Stimulated activated CD8-positive, alpha-beta memory T cell treated with anti-CD3 and anti-CD28 coated beads, Interleukin-7, amount 100 ng/mL, for 1 hour (primary cell): ENCODE measurements at places on chromosomes 6 and 20.

DNA sequence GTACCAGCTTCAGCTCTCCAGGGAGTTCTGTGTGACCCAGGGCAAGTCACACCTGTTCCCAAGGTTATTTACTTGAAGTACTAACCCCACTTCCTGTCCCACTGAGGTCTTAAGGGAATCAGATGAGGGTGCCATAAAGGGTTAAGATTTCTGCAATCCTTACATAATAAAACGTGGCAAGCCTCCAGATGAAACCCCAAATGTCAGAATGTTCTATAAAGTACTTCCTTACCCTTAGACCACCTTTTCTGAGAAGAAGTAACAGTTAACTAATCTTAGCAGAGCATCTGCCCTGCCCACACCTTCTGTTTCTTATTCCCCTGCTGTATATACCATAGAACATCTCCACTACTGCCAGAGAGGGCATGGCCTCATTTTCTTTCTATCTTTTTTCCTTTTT is 6.0 kb upstream of the AVP start:
- DNase-seq: no peak

DNA sequence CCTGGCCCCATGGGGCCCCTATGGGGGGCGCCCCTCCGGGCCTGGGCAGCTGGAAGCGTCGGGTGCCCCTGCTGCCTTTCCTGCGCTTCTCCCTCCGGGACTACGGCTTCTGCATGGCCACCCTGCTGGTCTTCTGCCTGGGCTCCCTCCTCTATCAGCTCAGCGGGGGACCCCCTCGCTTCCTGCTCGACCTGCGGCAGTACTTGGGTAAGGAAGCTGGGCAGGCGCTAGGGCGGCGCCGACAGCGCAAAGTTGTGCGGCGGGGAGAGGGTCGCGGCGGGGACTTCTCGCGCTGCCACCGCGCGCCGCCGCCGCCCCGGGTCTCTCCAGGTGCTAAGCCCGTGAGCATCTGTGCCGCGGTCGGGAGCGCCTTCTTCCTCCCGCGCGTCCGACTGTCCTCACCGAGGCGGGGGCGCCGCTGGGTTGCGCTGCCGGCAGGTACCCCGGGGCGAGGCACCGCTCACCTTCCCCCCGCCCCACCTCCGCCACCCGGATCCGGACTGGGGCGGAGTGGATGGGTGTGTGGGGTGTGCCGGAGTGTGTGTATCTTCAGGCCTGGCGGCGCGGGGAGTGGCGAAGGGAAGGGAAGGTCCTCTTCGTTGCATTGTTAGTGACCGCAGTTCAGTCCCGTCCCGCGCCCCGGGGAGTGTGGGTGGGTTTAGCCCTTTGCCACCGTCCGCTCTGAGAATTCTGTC is 788 bp downstream of the UST start:
- DNase-seq: no peak

DNA sequence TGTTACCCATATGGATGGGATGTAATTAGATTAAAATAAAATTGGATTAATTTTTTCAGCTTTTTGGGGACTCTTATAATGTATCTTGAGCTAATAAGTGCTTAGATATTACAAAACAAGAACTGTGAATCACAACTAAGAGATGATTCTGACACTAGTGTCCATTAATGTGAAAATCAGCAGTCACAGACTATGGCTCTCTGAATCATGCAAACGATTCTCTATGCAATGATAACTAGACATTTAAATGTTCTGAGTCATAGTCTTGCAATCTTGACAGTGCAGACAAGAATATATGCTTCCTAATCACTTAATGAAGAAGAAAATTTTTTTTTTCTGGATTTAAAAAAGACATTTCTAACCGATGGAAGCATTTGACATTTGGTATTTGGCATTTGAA is 82.2 kb upstream of the OPRM1 start:
- no peak for DNase-seq

- no peak for DNase-seq
Observed at GRCh38 chr6:104402572-104402971, 457.1 kb downstream of the HACE1 start.

DNA sequence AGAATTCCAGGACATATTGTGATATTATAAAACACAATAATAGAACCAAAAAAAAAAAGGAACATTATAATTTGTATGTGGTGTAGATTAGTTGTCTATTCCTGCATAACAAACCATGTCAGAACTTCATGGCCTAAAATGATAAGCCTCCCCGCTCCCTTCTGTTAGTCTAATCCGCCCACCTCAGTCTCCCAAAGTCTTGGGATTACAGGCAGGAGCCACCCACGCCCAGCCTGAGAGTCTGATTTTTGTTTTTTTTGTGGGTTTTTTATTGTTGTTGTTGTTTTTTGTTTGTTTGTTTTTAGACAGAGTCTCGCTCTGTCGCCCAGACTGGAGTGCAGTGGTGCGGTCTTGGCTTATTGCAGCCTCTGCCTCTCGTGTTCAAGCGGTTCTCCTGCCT is 61.1 kb upstream of the C20orf144 start:
- no peak for DNase-seq

- no peak for DNase-seq
Observed at GRCh38 chr6:111628142-111628850, 22.6 kb upstream of the TRAF3IP2 start.

GRCh38 chr6:22056398-22056797 is 240.4 kb downstream of the PRL start:
- no peak for DNase-seq

DNA sequence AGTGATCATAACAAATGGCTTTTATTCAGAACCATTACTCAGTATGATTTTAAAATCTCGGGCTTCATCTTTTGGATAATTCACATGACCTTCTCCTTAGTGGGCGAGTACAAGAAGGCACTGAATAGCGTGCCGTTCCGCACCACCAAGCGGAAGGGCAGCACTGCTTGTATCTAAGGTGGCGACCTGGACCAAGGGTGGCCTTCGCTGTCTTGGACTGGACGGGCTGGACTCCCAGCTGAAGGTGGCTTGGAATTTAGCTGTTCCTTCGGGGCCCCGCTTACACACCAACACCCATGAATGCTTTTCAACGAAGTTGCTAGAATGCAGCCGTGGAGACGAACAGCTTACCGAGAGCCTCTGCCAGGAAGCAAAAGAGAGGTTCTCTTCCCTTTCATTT is 168.6 kb upstream of the AGPAT4 start:
- DNase-seq: no peak

DNA sequence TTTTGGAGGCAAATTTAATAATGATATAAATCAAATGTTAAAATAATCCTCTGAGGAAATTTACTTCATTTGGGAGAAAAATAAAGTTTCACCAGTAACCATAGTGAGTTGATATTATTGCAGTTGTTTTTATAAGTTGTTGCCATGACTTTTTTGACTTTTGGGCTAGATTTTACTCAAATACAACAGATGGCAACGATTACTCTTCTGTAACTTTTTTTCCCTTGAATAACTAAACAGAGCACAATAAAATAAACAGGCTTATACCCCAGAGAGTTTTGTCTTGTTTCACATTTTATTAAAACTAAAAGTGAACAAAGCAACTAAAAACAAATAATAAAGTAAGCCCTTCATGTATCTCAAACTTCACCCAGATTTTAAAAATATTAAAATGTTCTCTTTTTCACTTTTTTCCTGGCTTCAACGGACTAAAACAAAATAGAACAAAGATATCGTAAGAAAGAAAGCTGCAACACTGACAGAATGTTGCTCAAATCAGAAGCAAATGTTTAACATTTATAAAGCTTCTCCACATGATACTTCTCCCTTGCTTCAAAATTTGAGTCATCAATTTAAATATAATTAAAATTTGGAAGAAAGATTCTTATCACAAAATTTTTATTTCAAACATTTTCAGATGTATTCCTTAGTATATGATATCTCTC is 42.5 kb upstream of the BMP5 start:
- DNase-seq: no peak

DNA sequence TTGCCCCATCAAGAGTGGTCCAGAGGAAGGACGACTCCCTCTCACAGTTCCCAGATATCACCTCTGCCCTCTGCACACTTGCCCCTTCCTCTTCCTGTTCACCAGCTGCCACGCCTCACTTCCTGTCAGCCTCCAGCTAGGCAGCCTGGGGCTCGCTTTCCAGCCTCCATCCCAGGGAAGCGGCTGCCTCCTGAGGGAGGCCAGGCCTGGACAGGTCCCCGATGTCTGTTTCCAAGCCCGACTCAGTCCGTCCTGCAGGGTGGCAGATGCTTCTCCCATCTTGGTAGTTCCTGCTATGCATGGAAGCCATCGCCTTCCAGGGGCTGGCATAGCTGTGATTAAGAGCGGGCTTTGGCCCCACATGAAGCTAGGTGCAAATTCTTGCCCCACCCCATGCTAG is 233.5 kb upstream of the PMEPA1 start:
- DNase-seq: no peak

DNA sequence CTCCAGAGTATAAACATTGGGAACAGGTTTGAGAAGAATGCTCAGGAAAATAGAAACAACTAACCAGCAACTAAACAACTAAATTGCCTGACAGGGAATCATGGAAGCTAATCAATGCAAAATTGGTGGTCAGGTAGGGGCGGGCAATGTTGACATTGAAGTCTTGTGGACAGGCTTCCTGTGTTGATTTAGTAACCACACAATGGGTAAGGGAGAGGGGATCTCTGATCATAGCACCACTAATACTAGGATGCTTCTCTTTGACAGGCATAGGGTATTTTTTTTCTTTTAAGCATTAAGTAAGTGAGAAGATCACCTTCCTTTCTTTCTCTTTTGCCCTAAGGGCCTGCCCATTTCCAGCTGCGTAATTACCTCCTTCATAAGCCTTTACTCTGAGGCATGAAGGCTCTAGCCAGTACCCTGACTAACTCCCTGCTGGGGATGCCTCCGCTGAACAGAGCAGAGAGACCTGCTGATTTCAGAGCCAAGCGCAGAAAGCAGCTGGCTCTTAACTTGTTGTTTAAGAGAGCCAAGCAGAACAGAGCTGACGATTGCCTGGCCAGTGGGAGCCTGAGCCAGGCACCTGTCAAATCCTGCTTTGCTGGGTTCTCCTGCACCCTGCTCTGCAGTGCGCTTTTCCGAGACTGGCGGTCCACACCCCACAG is 118.7 kb downstream of the BMP2 start:
- no peak for DNase-seq

- DNase-seq: no peak
Observed at GRCh38 chr6:139250296-139251044, 41.3 kb downstream of the TXLNB start.

- no peak for DNase-seq
Observed at GRCh38 chr6:15253203-15254022, 7.5 kb downstream of the JARID2 start.

- no peak for DNase-seq
Observed at GRCh38 chr6:143864234-143864633, at the start of gene ZC2HC1B. Gene ZC2HC1B (plus strand): TSS chr6:143864474. CDS start chr6:143864540, 66 bp downstream.

DNA sequence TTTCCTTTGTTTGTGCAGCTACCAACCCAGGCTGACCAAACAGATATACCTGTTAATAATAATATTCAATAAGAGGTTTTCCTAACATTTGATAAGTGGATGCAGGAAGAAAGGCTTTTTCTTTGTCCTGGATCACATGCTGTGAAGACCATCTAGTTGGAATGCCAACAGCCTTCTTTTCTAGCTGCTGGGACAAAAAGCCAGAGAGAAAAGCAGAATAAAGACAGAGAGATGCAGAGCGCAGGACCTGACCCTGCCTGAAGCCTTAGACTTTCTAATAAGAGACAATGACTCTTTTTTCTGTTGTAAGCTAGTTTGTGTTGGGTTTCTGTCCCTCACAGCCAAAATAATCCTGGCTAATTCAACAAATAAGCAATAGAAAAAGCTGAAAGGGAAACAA is 308.2 kb downstream of the PHF3 start:
- DNase-seq: no peak

GRCh38 chr6:21850691-21851090 is 257.1 kb downstream of the SOX4 start:
- DNase-seq: no peak

DNA sequence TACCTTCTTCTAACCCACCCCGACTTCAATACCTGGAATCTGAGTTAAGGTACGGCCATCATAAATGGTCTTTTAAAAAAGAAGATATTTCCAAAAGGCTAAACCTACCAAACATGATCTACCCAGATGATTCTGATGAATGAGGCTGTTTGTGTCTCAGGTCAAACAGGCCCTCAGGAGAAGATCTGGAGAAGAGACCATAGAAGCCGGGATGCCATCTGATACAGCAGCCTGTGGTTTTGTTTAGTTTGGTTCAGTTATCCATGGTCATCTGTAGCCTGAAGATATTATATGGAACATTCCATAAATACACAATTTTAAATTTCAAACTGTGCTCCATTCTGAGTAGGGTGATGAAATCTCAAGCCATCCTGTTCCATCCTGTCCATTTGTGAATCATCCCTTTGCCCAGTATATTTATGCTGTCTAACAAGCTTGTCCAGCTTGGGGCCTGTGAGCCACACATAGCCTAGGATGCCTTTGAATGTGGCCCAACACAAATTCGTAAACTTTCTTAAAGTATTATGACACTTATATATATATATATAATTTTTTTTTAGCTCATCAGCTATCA is 4.0 kb upstream of the CAP2 start:
- DNase-seq: no peak

DNA sequence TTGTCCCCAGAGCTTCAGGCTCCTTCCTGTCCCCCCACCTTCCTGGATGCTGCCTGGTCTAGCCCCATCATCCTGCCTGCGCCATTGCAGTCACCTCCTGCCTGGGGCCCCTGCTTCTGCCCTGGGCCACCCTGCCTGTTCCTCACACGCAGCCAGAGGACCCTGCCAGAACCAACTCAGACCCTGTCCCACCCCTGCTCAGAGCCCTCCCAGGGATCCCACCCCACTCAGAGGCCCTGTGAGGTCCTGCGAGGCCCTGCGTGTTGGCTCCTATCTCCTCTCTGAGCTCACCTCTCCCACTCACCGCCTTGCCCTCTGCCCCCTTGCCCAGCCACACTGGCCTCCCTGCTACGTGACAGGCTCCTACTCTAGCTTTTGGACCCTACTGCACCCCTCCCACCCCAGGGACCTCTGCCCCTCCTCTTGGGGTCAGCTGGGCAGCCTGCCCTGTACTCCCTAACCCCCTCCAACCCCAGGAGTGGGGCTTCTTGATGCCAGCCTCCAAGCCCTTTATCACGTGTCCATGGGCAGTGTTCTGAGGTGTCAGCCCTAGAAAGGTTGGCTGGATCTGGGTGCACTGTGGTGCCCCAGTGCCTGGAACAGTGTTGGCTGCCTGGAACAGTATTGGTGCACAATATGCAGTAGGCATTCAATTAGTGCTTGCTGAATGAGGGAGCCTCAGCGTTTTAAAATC is 68.3 kb downstream of the CEBPB start:
- no peak for DNase-seq

DNA sequence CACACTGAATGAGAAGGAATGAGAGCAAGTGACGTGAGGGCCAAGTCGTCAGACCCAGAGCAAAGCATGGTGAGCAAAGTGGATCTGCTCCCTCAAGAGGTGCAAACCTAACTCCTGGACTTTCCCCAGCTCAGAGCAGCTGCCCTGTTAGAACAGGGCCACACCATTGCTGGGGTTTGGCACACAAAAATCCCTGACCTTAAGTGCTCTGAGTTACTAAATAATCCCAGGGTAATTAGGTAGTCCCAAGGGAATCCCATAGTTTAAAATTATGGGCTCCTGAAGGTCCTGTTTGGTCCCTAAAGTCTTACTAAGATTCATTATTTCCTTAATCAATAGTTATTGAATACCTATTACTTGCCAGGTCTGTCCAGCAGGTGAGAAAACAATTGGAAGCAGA is 165.1 kb upstream of the TNFAIP3 start:
- no peak for DNase-seq
